ENCODE measurements at places on chromosomes 2 and 18.

- no peak for DNase-seq
Observed at GRCh38 chr2:1674276-1674675, 70.0 kb downstream of the PXDN start.

GRCh38 chr18:45663403-45664045 is 48.2 kb downstream of the SLC14A2 start:
- no peak for DNase-seq

DNA sequence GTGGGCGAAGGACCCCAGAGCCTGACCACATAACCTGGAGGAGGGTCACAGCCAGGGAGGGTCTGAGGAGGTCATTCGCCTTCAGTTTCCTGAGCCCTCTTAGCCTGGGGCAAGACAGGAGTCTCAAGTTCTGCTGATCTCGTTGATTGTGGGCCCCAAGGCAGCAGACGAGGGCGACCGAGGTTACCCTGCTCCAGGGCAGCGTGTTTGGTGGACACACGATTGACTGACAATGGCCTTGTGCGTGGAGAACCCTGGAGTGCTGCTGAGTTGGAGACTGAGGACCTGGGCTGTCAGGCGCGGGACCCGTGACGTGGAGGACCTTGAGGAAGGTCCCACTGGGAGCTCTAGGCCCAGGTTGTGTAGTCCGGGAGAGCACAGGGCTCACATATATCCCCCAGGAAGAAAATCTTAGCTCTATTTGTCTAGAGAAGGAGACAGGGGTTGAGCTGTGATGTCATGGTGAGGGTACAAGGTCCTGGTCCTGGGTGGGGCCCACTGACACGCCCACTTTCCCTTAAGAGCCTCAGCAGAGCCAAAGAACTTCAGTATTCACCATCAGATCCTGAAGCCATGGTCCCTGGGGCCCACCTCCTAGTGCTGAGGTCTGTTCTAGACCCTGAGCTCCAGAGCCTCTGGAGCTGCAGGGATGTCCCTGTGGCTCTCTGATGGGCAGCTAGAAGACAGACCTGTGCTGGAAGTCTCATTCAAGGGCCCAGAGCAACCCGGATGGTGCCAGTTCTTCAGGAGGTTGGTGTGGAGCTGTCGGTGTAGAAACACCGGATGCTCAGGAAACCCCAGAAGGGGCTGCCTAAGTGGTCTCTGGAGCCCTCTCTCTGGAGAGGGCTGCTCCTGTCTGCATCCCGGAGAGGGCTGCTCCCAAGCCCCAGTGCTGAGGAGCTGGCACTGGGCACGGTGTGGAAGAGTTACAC is 53.1 kb downstream of the DYSF start:
- no peak for DNase-seq

DNA sequence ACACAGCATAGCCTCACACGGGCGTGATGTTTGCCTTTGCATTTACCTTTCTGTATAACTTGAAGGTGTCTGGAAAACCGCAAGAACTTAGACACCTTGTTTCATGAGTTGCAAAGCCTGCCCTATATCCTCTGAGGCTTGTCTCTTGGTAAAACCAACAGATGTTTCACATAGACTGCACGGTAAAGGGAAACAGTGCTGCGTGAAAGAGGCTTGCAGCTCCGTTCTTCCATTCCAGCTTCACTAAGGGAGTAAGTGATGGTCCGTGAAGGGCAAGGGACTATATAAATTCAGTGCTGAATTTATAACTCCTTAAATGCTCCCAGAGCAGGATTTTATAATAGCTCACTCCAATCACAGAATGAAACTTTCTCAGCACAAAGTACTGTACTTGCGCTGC is 360.5 kb downstream of the SOX11 start:
- no peak for DNase-seq

GRCh38 chr2:50962731-50963130 is 69.2 kb downstream of the NRXN1 start:
- DNase-seq: no peak

DNA sequence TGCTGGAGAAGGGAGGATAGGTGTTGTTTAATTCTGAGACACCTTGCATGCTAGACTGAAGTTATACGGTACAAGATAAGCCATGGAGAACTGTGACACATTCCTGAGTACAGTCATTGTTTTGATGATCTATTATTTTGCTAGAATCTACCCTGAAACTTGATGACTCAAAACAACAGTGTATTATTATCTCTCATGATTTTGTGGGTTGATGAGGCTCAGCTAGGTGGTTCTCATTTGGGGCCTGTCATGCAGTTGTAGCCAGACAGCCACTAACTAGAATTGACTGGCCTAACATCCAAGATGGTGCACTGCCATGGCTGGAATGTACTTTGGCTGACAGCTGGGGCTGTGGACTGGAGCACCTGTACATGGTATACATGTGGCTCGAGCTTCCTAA is 5.4 kb upstream of the IL1R1 start:
- DNase-seq: no peak

DNA sequence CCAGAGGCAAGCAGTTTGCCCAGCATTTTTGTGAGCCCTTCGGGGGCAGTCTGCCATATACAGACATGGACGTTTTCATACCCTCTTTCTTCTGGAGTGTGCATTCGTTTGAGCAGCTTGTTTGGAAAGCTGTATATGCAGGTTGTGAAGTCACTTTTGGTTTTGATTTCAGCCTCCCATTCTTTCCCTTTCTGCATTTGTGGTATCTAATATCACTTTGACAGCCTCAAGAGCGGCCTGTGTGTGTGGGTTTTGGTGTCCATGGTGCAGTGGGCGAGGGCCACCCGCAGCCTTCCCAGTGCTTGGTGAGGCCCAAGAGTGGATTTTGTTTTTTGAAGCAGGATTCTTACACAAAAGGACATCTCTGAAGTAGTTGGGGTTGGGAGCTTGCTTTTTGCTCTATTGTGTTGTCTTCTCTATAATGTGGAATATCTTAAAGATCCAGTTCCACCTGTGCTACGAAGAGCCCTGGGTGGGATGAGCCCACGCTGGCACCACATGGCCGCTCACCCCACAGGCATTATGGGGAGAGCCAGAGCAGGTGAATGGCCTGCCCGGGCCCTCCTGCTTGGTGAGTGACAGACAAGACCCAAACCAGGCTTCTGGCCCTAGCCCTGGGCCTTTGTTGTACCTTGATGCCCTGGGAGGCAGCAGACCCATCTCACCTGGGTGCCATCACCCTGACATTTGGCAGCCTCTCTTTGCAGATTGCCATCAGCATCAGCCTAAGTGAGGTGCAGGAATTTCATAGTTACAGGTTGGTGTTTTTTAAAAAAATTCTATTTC is 29.5 kb downstream of the INPP4A start:
- no peak for DNase-seq

DNA sequence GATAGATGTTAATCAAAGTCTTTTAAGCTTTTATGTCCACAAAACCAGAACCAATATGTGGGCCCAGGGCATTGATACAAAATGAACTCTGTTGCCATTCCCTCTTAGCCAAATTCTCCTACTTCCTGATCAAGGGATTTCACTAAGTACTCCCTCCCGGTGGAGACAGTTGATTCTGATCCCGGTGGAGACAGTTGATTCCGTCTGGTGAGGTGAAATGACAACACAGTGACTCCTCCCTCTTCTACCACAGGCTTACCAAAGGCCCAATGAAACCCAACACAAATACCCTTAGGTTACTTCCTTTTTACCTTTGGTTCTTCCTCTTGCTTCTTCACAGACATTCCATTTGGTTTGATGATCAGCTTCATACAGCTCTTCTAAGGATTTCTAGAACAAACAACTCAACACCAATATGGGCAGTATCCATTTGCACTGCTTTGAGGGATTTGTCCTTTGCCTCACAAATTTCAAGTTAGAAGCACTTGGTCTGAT is 153.8 kb downstream of the IKZF2 start:
- DNase-seq: no peak

DNA sequence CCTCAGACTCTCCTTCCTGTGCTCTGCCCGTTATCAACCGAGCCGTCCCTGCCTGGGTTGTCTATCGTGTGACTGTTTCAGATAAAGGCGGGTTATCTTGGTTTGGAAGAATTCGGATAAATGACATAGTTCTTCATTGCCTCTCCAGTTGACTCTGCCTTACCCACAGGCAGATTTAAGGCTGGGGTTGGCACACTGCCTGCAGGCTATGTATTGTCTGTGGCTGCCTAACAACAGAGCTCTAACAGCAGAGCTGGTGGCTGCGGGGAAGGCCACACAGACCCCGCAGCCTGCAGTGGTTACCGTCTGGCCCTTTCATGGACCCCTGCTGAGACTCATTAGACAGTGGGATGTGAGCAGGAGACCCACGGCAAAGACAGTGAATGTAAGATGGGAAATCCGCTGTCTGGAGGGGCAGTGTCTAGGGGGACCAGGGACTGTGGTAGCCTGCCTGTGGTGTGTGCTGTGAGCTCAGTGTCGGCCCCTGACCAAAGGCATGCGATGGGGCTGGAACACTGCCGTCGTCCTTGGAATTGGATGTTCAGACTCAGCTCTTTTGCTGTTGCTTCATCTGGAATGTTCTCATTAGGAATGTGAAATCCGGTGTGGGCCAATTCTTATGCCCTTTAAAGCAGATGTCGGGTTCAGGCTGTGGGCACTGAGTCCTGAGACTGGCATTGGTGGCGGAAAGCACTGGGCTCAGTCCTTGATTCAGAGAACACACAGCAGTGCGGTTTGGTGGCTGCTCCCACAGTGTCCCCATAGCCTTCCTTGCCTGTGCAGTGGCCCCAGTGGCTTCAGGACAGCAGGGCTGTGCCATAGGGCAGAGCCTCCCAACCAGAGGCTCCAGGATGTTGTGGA is 44.5 kb downstream of the SH3RF3 start:
- no peak for DNase-seq

GRCh38 chr2:43358410-43359201 is 132.2 kb upstream of the ZFP36L2 start:
- no peak for DNase-seq

DNA sequence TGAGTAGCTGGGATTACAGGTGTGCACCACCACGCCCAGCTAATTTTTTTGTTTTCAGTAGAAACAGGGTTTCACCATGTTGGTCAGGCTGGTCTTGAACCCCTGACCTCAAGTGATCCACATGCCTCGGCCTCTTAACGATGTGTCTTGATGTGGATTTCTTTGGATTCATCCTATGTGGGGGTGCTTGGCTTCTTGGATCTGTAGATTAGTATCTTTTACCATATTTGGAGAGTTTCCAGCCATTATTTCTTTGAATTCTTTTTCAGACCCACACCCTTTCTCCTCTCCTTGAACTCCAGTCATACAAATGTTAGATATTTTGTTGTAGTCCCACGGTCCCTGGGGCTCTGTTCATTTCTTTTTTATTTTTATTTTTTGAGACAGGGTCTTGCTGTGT is 6.8 kb upstream of the TOGARAM2 start:
- DNase-seq: no peak

DNA sequence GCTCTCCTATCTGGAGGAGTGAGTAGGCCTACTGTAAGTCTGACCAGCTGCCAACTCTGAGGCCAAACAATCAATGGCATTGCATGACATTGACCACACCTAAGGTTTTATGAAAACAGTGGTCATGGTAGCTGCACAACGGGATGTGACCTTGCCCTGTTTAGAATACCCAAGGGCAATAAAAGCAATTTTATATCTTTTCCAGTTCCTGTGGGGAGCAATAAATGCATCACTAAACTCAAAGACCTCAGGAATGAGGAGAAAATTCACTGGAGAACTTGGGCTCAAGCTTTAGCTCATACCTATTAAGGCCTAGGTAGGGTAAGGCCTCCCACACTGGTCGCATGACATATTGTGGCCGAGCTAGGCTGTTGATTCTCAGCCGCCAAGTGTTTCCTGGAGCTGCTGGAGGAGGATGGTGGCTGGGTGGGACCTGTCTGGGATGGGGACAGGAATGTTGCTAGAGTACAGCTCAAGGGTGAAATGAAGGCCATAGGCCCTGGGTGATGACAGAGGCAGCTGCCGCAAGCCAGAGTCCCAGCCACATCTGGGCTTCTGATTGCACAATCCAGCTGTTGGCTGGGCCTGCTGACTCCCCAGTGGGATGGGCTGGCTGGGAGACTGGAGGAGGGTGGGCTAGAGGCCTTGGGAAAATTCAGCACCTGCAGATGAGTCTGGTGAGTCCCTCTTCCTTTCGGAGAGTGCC is 313.7 kb downstream of the CYP26B1 start:
- DNase-seq: no peak

DNA sequence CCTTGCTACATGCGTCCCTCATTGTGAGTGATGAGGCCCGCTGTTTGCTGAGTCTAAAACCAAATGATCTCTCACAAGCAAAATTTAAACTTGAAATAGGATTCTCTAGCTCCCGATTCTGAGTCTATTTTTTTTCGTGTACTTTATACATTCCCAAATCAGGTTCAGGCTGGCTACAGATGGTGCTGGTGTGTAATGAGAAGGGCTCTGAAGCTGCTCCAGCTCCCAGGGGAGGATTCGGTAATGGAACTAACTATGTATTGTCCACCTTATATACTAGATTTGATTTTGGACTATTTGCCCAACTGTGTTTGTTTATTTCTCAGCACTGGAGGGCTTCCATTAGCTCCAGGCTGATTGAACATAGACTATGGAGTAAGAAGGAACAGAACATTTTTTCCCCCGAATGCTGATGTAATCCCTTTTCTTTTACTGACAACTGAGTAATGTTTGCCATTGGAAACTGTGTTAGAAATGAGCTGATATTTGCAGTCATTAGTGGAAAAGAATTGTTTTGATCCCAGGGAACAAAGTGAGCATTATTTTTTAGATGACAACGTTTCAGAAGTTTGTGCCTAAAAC is 274.0 kb upstream of the FIGN start:
- DNase-seq: no peak

GRCh38 chr18:35143622-35144596 is 96.9 kb upstream of the ZNF397 start:
- DNase-seq: no peak

GRCh38 chr18:10293966-10294365 is 160.5 kb upstream of the APCDD1 start:
- DNase-seq: no peak

DNA sequence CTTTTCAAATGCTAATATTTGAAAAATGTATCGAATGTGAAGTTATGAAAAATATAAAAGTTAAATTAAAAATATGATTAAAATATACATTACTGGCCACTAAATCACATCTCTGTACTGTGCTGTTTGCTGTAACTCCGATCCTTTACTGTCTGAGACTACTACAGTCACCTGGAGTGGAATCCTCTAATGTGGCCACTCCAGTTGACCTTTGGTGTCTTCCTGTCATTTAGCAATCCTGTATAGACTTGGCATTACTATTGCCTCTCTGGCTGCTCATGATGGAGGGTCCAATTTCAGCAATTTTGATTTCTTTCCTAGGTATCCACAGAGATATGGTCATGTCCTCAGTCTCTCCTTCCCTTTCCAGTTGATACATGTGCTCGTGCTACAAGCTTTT is 560.0 kb downstream of the CCDC85A start:
- no peak for DNase-seq

DNA sequence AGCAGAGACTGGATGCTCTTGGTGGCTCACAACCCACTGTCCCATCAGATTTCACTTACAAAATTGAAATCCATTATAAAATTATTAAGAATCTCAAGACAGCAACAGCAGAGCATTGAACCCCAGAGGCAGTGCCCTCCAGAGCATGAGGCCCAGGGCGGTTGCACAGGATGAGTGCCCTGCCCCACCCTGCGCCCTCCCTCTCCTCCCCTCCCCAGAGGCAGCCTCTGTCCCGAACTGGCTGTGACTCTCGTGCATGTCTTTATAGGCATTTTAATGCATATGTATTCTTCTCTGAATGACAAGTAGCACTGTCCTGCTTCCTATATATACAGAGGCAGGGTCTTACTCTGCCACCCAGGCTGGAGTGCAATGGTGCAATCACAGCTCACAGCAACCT is 10.4 kb downstream of the MFSD2B start:
- DNase-seq: no peak

- DNase-seq: no peak
Observed at GRCh38 chr2:127599211-127599610, 46.7 kb upstream of the GPR17 start.

- no peak for DNase-seq
Observed at GRCh38 chr2:194363878-194364277, 1293.1 kb upstream of the SLC39A10 start.

- no peak for DNase-seq
Observed at GRCh38 chr2:6846967-6847681, 18.6 kb downstream of the CMPK2 start.
